ENCODE measurements at places on chromosomes 3 and 15.
A peak's percentile ranks its signal among the peaks of the same experiment; 100 is the strongest.

GRCh38 chr15:93223803-93224202, 134.8 kb upstream of the RGMA start:
- DNase-seq = no peak

DNA sequence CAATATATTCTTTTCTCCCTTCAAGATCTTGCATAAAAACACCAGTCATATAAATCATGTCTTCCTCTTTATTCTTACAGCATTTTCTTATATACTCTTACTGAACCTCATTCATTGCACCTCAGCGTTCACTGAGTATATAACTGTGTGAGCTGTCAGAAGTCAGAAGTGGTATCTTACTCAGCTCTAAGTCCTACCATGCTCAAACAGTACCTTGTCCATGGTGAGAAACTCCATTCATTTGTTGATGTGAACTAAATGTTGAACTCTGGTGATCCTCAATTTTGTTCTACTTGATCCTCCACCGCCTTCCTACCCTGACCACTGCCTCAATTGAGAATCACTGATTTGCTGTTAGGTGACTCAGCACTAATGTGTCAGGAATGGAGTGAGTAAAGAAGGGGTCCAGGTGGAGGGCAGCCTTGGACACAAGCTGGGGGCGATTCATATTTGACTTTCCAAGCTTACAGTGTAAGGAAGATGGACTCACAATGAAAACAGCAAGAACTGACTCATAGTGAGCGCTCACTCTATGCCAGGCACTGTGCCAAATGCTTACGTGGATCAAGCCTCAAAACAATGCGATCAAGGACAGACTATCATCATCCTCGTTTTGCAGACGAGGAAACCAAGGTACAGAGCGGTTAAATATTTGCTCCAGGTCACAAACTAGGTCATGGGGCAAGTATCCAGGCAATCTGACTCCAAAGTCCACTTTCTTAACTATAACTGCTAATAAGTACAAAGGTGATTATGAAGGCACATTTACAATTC, 13.5 kb upstream of the ZFYVE19 start:
- no peak for DNase-seq

GRCh38 chr3:18442756-18443664, 17.9 kb upstream of the SATB1 start:
- DNase-seq = peak; percentile 9

DNA sequence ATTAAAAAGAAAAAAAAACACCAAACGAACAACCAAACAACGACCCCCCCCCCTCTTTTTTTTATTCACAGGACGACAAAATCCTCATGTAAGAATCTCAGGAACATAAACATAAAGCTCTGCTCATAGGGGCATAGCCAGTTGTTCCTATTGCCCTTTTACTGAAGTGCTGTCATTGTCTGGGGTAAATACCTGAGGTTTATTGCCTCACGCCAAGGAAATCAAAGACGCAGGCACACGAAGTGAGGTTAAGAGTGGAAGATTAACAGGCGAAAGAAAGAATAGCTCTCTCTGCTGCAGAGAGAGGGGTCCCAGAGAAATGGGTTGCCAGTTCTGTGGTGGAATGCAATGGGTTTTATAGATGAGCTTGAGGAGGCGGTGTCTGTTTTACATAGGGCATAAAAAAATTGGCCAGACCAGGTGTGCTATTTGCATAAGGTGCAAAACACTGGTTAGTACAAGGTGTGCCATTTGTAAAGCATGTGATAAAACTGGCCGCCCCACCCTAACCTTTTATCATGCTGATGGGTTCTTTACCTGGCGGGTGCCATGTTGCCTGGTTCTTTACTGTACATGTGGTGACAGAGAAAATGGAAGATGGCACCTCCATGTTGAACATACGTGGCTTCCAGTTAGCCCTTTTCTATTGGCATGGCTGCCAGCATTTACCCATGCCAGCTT, 257.6 kb upstream of the ZPLD1 start:
- no peak for DNase-seq

GRCh38 chr15:56831467-56832005, 86.9 kb upstream of the TCF12 start:
- no peak for DNase-seq

DNA sequence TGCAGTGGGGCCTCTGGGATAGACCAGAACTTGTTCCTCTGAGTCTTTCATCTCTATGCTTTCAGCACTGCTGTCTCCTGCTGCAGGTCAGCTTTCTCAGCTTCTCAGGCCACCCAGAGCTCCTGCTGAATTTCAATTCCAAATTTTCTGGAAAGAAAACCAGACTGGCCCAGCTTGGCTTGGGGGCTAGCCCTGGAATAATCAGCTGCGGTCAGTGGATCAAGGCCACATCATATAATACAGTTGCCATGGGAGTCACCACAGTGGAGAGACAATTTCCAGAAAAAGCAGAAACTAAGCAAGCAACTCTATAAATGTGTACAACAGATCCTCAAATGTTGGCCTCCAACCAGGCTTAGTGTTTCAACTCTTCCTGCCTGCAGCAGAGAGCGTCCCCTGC, 91.1 kb upstream of the SLC24A5 start:
- no peak for DNase-seq

DNA sequence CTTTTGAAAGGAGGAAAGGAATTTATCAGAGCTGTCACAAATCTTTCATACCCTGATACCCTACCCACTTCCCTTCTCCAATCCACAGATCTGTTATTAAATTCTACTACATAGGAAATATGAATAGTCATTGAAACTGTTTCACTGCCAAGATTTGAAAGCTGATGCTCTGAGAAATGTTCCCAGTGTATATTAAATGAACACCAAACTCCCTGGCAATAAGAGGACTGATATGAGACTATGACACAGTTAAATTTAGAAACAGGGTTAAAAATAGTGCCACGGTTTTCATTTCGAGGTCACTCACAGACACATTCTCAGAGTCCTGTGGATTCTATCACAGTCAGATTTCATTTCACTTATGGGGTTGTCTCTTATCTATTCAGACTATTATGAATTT, 27.2 kb upstream of the GBE1 start:
- DNase-seq = no peak

DNA sequence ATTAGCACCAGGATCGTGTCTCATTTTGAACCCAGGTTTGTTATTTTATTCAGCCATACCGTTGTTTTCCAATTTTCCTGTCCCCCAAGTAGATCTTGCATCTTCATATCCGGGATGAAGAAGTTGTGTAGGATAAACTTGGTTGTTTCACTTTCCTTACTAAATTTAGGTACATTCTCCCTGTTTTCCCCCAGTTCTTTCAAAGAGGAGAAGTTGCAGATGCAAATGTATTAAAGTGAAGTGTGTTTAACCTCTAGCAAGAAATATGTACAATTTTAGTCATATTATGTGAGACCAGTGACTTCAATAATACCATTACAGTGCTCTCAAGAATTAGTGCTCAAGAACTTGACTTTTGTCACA, 1.3 kb downstream of the ATXN7 start:
- no peak for DNase-seq

Data from stimulated activated CD8-positive, alpha-beta memory T cell treated with anti-CD3 and anti-CD28 coated beads, Interleukin-4, amount 100 ng/mL, for 24 hours (primary cell).